ENCODE measurements at places on chromosomes 5 and 9. TPM values are rescaled to one million over a fixed set of nuclear protein-coding genes. Genes with fewer than 3 reads are reported as not detected.

ITK gene
- total RNA-seq = 6.0 TPM

TMEM171 gene
- 1.6 TPM for total RNA-seq

DBH gene
- total RNA-seq = 0.06 TPM

SMIM15 gene
- 60.6 TPM for total RNA-seq

RFESD gene
- total RNA-seq = 1.3 TPM
